Activated CD8-positive, alpha-beta memory T cell treated with anti-CD3 and anti-CD28 coated beads, Interleukin-2, amount 50 U/mL, for 48 hours (primary cell): ENCODE measurements at places on chromosomes 4 and X.

DNA sequence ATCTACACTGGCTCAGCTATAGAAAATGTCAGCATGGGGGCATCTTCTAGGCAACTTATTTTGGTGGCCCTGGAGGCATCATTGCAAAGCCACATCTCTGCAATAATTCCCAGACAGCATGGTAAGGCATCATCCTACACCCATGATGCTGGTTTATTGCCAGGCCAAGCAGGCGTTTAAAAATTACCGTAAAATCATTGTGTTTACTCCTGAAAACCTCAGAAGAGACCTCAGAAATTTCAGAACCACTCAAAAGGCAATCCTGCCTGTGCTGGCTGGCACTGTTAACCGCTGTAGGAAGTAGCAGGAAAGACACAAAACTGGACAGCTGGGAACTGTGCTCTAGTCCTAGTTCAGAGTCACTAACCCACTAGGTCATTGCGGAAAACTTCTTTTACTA is 63.2 kb downstream of the MID1 start:
- no peak for DNase-seq

GRCh38 chr4:22941688-22942375 is 249.1 kb downstream of the GBA3 start:
- DNase-seq: no peak

GRCh38 chrX:82218361-82218760 is 1016.5 kb downstream of the SH3BGRL start:
- no peak for DNase-seq

DNA sequence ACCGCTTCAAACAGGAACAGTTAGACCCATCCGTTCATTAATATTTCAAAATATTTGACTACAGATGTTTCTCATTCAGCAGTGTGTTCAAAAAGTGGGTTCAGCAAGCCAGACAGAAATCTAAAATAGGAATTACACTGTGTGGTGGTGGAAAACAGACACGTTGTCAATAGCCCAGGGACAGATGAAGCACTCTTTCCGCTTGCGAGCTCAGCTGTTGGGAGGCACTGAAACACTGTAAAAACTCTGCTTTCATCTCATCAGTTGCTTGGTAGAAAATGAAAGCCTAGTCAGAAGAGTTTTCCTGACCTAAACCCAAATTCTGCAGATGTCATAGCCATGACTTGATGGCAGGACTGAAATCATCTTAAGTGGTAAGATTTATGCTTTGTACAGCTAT is 38.5 kb downstream of the LRP2BP start:
- no peak for DNase-seq

GRCh38 chrX:9062641-9063040 is 28.7 kb upstream of the FAM9B start:
- no peak for DNase-seq

- DNase-seq: no peak
Measured at GRCh38 chr4:185723631-185724260, 88.2 kb downstream of the SORBS2 start.

DNA sequence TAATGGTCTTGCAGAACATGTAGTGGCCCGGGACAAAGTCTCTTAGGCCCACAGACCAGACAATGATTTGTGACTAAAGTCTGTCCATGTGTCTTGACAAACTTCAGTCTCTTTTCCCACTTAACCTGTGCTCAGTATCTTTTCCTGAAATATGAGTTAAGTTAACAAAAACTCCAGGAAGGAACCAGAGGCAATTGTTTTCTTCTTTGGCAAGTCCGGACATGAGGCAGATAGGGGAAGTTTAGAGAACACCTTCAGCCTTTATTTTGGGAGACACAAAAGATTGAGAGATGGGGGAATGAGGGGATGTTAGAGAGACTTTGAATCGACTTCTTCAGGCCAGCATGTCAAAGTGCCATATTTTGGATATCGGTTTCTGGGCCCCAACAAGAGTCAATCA is 80.2 kb upstream of the FRMPD4 start:
- DNase-seq: no peak

DNA sequence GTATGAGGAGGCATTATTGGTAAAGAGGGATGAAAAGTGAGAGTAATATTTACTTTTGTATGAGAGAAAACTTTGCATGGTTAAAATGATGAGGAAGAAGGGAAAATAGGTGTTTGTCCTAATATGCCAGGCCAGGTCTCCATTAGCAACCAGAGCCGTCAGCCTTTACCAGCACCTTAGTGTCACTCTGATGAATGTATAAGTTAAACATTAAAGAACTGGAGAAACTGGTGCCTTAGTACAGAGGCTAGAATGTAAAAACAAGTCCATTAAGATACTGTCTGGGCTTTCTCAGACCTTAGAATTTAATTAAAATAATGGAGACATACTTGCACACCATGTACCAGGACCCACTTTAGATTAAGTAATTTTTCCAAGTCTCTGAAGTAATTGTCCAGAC is 222.3 kb downstream of the FAM47A start:
- no peak for DNase-seq

DNA sequence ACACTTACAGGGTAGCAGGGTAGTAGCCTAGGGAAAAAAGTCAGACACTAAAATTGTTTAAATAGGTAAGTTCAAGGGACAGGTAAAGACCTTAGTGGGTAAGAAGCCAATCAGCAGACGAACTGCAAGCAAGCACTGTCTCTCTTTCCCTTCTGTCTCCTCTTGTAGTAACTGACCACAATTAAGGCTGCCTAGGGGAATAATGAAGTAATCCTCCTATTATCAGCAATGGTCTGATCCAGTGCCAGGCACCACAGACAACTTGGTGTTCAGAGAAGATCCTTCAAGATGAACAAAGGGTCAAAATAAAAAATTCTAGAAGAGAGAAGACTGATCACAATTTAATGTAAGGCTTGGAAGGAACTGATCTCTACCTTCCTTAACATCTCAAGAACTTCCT is 62.9 kb downstream of the ELOVL6 start:
- DNase-seq: no peak

GRCh38 chr4:123121241-123121907 is 199.0 kb upstream of the NUDT6 start:
- no peak for DNase-seq

- no peak for DNase-seq
Measured at GRCh38 chr4:182124359-182124758, 118.8 kb upstream of the TENM3 start.

GRCh38 chr4:138685316-138685715 is 330.3 kb upstream of the NOCT start:
- DNase-seq: no peak

DNA sequence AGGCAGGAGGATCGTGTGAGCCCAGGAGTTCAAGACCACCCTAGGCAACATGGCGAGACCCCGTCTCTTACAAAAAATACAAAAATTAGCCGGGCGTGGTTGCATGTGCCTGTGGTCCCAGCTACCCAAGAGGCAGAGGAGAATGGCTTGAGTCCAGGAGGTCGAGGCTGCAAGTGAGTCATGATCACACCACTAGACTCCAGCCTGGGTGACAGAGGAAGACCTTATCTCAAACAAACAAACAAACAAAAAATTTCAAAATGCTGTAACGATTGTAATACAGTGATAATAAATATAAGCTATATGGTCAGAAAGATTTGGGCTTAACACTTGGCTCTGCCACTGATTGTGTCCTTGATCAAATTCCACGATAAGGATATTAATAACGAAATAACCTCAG is 24.2 kb downstream of the SLC25A4 start:
- DNase-seq: no peak

DNA sequence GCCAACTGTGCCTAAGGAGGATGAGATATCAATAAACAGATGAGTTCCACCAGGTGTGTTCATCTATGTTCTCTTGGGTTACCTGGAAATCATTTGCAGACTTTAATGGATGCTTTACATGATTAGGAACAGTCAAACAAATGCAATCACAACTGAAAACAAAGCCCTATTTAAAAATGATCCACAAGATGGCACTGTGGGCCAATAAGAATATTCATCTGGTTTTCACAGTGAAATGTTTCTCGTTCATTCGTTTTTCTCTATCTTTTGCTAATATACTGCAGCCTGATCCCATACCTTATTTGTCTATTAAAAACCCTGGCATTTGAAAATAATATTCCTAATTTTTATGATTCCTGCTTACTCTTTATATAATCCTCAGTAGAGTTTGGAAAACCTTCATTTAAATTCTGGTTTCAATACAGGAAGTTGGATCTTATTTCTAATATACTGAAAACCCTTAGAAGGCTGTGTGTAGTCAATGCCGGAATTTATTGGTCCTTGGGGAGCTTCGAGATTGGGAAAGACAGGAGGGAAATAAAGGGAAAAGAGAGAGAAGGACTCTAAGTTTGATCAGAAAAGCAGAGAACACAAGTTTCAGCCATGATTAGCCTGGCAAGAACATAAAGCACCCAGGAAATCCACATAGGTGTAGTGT is 63.8 kb upstream of the TAPT1 start:
- DNase-seq: no peak

- no peak for DNase-seq
Measured at GRCh38 chr4:78379040-78379439, 172.5 kb upstream of the ANXA3 start.

DNA sequence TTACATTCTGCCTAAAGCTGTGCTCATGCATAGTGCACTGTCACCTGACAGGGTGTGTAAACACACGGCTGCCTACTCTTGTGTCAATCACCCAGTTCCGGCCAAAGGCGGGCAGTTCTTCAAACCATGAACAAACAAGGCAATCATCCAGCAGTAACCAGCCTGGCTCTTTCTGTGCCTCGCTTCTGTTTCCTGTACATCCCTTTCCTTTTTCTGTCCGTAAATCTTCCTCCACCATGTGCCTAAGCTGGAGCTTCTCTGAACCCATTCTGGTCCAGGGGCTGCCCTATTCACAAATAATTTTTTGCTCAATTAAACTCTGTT is 60.8 kb upstream of the CBR4 start:
- no peak for DNase-seq

GRCh38 chr4:67712650-67713528 is 11.9 kb upstream of the UBA6 start:
- DNase-seq: no peak

GRCh38 chrX:1391370-1391706 is 575 bp downstream of the SLC25A6 start:
- peak; percentile 99 for DNase-seq

GRCh38 chr4:17957688-17958087 is 63.9 kb downstream of the LCORL start:
- DNase-seq: no peak

GRCh38 chrX:151854726-151855495 is 57.8 kb upstream of the MAGEA4 start:
- no peak for DNase-seq

DNA sequence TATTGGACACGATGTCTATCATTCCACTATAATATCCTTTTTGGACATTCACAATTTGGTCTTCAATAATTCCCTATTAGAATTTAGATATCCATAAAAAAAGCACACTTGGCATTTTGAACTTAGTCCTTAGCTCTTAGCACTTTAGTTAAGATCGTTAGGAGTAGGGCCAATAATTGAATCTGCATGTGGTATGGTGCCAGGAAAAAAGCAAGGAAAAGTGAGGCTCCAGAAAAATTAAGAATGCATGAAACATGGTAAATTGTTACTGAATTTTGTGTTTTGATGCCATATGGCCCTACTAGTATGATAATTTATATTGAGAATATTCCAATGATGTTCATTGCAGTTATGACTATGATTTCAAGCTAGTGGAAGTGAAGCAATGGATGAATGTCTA is 53.6 kb upstream of the TEX13A start:
- DNase-seq: no peak

- no peak for DNase-seq
Measured at GRCh38 chr4:74366367-74366911, 1.5 kb downstream of the EREG start.

DNA sequence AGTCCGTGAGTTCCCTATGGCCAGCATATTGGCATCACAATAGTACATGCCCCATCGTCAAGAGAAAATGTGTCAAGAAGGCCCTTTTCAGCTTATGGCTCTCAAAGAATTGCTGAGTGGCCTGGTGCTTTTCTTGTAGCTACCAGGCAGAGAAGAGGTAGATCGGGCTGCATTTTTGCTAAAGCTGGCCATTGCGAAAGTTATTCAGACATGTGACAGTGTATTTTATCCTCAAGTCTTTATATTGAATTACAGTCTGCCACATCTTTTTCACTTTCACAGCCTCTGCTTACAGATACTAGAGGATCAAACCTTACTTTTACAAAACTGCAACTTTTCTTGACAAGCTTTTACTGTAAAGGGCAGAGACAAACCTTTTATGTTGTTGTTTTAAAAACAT is 261.5 kb upstream of the IGFBP7 start:
- no peak for DNase-seq

DNA sequence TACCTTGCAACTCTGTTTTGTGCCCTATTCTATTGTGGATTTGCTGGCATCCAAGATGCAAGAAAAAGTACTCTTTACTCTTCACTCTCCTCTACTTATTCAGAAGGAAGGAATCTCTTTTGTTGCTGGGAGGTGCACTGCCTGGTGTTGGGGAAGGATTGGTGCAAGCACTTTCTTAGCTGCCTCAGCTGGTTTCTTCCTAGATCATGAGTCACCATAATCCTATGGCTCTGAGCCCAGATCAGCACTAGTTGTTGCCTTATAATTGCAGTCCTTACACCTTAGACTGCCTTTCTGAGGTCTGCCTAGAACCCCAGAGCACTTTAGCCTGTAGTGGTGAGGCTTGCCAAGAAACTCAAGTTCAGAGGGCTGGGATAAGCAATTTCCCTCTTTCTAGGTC is 37.0 kb upstream of the CT83 start:
- no peak for DNase-seq

DNA sequence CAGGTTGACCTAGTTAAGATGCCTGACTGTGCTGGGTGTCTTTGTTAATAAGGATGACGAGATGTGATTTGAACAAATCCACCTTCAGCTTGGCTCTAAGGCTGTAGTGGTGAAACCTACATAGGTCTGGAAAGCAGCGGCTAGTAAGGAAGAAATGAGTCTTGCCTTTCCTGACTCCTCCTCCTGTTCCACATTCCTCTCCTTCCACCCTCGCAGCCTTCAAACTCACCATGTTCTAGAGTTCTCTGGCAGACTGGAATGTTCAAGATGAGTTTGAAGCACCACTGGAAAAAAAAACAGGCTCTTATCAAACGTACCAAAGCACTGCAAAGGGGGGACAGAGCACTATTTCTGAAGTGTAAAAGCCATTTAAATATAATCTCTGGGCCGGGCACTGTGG is 395.4 kb downstream of the BMPR1B start:
- no peak for DNase-seq

DNA sequence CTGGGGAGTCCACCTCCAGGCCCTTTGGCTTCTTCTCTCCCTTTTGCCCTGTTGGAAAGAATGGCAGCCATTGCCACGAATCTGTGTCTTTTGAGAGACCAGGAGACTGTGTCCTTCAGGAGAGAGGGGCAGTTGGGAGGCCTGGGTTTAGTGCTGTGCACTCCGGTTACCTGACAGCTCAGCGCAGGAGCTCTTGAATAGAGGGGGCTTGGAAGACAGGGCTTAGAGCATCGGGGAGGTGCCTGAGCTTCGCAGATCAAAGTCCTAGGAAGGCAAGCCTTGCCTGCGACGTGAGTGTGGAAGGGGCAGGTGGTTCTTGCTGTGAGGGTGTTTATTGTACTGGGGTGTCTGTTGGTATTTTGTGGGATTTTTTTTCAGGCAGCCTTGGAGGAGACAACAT is 41.9 kb upstream of the TADA2B start:
- no peak for DNase-seq

DNA sequence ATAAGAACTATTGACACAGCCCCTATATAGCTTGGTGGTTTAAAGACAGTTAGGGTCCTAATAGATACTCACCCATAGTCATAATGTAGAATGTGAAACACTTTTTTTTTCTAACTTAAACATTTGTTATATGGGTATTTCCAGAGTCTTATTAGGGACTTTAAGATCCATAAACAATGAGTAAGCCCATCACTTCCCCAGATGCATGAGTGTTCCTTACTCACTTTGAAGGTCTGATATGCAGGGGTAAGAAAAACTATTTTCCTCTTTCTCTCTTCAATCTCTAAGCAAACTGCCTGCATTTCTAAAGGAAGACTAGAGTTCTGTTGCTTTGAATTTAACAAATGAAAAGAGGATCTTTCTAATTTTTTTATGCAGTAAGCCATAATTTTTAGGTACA is 443.6 kb upstream of the PITX2 start:
- DNase-seq: no peak
